ENCODE measurements at places on chromosomes 4 and X.

DNA sequence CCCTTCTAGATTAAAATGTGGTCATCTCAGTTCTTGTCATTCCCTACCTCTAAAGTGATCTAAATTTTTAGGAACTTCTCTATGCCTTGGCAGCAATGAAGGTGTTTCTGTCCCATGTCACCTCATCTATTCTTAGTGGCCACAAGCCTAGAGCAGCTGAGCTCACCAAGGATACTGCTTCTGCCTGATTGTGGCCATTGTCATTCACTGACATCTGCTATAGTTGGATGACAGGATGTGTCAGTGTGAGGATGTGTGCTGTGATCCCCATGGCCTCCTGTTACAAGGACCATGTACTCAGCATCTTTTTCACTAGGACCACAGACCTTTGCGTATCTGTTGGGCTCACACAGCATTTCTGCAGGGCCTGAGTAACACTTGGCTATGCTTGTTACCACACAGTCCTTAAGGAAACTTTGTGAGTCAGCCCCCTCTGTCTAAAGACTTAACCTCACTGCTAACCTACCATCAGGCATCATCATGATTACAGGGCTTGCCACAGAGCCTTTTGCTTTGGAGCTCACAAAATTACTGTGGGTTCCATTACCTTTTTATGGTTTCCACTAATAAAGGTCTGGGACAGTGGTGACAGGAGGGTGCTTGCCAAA, 421.0 kb downstream of the ADAM29 start:
- DNase-seq, result no peak

- DNase-seq, result no peak
Observed at GRCh38 chrX:40809210-40809609, 73.9 kb upstream of the MED14 start.

DNA sequence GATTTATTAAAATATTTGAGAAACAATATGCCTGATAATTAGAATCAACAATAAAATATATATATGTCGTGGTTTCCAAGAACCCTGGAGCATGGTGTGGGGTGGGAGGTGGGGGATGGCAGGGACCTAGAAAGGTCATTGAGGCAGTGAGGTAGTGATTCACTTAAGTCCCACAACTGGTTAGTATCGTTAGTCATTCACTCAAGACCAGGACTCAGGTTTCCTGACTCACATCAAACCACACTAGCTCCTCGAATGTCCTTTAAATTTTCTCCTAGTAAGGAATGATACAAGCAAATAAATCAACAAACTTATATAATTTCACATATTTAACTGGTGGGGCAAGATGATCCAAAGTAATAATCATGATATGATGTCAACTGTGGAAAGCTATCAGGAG, 158.8 kb upstream of the AADAT start:
- no peak for DNase-seq

GRCh38 chrX:154467556-154467955, 9.5 kb downstream of the PLXNA3 start:
- no peak for DNase-seq

DNA sequence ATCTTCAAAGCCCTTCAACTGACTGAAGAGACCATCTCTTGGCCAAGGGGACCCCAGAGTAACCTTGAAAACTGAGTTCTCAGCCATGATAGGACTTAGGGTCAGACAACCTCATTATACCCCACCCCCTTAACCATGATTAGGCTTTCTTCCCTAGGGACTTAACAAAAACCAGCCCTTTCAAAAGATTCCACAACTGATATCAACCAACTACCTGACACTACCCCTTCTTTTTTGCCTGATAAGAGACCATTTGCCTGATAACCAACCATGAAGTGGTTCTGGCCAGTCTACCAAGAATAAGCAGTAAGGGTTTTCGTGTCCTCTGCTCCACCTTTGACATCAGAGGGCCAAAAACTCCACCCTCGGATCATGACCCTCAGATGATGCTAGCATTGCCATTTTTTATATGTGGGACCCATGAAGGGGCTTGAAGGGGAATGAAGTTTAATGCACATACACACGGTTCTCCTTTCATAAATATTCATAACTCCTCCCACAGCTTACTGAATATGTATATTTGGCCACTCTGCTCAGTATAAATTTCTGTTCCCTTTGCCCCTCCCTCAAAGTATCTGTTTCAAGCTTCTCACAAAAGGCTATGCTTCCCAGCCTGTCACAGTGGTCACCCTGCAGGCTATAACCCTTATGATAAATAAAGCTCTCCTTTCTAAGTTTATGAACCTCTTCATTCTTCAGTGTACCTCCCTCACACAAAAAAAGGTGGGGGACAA, 12.3 kb downstream of the TBCK start:
- no peak for DNase-seq

GRCh38 chr4:92305878-92306520, 2.2 kb downstream of the GRID2 start:
- peak; percentile 34 for DNase-seq

DNA sequence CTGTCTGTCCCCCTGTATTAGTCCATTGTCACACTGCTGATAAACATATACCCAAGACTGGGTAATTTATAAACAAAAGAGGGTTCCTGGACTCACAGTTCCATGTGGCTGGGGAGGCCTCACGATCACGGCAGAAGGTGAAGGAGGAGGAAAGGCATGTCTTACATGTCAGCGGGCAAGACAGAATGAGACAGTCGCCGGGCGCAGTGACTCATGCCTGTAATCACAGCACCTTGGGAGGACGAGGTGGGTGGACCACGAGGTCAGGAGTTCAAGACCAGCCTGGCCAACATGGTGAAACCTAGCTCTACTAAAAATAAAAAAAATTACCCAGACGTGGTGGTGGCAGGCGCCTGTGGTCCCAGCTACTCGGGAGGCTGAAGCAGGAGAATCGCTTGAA, 24.7 kb downstream of the IL3RA start:
- DNase-seq, result no peak

GRCh38 chr4:11831739-11832138, 403.0 kb upstream of the HS3ST1 start:
- no peak for DNase-seq

DNA sequence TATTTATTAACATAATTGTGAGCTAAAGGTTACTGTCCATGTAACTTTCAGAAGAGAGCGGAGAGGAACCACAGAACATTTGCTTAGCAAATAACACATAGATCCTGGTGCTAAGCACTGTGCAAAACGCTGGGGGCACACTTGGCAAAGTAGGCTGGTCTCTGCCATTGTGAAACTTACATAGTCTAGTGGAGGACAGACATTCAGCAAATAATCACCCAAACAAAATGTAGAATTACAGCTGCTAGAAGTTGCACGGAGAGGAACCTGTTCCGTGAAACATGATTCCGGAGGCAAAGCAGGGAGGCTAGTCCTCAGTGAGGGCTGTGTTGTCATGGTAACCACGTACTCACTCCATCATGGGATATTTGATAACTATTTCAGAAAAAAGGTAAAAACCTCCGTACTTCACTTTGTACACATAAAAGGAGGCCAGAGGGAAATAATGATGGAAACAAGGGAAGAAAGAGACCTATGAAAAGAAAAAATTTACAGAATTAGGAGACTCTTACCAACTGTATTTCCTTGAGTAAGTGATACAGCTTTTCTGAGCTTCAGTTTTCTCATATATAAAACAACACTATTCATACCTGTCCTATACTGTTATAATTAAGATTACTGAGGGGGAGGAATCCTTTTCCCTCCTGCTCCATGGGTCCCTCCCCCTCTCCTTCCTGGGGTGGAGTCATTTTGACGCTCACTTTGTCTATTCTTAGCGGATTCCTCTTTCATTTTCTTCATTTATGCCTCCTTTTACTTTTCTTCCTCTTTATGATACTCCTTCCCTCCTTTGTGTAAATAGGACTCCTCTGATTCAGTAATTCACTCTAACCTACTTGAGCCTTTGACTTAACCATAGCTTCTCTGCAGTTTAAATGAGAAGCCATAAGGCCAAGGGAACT, 825 bp upstream of the RASGEF1B start:
- peak; percentile 29 for DNase-seq

DNA sequence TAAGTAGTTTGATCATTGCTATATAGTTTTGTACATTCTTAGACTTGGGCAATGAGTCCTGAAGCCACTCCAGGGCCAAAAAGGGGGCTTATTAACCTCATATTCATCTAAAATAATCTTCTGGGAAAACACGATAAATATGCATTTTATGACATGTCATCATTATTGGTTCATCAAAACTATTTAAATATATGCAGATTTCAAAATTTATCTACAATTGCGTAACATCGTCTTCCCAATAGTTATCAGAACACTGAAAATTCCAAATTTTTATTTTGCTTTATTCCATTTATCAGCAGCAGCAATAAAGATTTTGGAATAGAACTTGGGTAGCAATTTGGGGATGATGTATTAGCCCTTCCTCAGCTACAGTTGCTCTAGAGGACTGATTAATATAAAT, 550.0 kb downstream of the IQCM start:
- no peak for DNase-seq

DNA sequence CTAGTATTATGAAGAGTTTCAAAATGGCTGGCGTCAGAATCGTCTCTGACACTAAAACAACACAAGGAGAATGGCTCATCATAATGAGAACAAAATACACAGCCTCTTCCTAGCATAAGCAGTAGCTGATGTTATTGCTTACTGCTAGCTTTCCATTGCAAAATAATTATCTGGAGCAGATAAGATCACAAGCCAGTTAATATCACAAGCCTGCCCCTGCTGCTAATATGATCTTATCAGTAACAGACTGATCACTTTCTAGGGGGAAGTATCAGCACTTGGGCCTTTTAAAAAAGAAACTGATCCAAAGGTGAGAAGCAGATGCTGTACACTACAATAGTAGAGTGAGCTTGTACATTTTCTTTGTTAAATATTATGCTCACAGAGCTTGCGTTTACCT, 554.8 kb upstream of the PABPC4L start:
- DNase-seq, result no peak

DNA sequence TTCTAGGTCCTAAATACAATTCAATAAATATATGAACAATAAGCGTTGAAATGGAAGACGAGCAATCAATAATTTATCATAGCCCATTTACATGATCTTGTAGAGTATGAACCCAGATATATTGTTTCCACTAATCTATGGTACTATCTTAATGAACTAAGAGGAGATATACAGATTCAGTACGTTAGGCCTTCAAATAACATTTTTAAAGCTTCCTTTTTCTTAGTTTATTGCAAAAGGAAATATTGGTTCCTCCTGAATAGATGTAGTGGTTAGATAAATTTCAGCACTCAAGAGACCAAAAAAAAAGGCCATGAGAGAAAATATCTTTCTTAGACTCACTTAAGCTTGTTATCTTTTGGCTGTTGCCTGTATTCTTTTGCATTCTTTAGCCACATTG, 147.5 kb upstream of the PITX2 start:
- no peak for DNase-seq

- DNase-seq, result no peak
Observed at GRCh38 chr4:15658136-15658770, 3.1 kb upstream of the FBXL5 start.

- DNase-seq, result no peak
Observed at GRCh38 chr4:28435314-28435713, 1574.7 kb downstream of the STIM2 start.

GRCh38 chrX:152138388-152138784, at the start of gene MAGEA10:
Gene MAGEA10, minus strand, starts transcription at chrX:152138577. Its CDS starts 2,957 bp downstream, at chrX:152135620.
- DNase-seq, result no peak

GRCh38 chrX:150651906-150652305, 41.3 kb upstream of the MTMR1 start:
- DNase-seq, result no peak

- DNase-seq, result peak; percentile 11
Observed at GRCh38 chr4:176205299-176205698, 9.9 kb upstream of the SPATA4 start.

GRCh38 chr4:174633399-174633798, 111.1 kb upstream of the HPGD start:
- DNase-seq, result no peak

DNA sequence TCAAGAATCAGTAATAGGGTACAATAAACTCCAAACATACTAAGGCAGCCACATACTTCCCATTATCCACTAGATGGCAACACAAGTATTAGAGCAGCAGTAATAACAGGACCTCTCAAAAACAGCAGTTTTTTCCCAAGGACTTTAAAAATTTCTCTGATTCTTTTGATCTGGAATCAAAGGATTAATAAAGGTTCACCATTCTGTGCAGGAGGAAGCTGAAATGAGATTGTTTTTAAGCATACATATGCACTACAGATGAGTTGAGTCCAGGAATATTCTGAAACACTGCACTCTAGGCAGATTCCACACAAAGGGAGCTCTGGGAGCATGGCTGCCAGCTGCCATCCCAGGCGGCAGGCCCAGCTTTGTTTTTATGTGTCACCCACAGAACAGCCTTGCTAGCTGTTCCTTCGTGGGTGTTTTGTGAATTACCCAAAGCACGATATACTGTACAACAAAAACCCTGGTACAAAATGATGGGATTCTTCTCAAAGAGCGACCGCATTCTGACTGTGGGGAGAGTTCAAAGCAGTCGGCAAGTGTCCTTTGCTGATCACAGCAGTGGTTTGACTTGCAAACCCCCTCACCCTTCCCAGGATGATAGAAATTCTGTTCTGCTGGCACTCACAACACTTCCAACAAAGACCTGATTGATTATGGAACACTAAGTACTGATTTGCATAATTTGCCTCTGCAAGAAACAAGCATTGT, 61.0 kb downstream of the STX18 start:
- DNase-seq, result no peak

DNA sequence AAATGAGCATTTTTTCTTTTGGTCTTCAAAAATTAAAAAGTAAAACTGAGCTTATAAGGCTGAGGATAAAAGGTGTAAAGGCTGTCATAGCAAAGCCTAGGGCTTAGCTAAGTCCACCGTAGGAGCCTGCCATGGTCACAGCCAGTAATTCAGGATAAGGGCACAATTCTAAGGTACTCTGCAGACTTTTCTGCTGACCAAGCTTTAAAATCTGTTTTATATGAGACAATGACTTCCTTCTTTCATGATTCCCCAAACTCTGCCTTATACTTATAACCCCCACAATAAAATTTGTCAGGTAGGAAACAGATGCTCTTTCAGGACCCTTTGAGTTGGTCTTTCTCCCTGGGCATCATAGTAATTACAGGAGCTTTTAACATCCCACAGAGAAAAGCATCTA, 138.5 kb downstream of the COL4A6 start:
- DNase-seq, result no peak

GRCh38 chrX:63560601-63561218, 209.6 kb upstream of the SPIN4 start:
- DNase-seq, result peak; percentile 50

DNA sequence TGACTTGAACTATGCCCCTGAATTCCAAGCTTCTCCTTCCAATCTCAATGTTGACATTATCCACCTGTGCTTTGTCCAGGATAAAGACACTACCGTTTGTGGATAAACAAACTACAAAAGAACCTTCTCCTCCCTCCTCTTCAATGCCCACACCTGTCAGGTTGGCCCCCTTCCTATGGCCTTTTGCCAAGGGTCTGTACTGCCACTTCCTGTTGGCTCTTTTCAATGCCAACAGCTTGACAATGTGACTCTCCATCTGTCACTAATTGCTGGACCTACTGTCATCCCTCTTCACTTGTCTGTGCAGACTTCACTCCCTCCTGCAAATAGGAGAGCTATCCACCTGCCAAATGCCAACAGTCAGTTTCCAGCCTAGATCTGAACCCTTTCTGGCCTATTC, 35.8 kb upstream of the MID1 start:
- DNase-seq, result no peak

All from endothelial cell (in vitro differentiated cells).